ENCODE measurements at places on chromosomes 11 and 22.

DNA sequence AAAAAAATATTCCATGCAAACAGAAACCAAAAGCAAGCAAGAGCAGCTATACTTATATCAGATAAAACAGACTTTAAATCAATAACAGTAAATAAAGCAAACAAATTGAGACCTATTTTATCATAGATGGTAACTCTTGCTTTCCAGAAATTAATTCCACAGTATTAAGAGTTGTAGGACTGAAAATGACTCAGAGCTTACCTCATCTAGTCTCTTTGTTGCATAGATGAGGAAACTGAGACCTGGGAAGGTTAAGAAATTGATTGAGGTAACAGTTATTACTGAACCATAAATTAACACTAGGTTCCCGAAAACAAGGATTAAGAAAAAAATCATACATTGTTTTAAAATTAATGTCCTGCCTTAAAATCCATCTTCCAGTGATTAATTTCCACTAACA is 123.8 kb downstream of the PLEKHA7 start:
- DNase-seq, result no peak

DNA sequence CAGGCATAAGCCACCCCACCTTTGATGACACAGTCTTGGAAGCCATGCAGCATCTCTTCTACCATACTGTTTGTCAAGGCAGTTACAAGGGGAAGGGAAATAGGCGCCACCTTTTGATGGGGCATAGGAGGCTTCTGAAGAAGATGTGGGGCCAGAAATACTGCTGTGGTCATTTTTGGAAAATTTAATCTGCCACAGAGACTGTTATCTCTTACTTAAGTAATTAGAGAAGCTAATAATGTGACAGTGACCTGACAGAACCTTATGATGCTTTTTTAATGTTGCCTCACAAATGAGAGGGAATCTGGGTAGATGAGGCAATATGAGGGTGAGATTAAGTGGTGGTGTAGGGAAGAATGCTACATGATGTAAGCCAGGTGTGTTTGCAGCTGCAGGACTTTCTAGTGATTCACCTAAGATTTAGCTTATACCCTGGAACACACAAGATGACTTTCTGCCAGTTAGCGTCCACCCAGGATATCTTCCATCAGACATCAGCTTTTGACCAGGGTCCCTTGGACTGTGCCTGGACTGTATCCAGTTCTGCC is 34.3 kb upstream of the ADORA2A start:
- no peak for DNase-seq

GRCh38 chr11:124762624-124763155 is 600 bp upstream of the ESAM start:
- no peak for DNase-seq

- no peak for DNase-seq
Measured at GRCh38 chr11:48091426-48092102, 111.2 kb downstream of the PTPRJ start.

GRCh38 chr11:13205486-13205885 is 72.1 kb upstream of the BMAL1 start:
- no peak for DNase-seq

DNA sequence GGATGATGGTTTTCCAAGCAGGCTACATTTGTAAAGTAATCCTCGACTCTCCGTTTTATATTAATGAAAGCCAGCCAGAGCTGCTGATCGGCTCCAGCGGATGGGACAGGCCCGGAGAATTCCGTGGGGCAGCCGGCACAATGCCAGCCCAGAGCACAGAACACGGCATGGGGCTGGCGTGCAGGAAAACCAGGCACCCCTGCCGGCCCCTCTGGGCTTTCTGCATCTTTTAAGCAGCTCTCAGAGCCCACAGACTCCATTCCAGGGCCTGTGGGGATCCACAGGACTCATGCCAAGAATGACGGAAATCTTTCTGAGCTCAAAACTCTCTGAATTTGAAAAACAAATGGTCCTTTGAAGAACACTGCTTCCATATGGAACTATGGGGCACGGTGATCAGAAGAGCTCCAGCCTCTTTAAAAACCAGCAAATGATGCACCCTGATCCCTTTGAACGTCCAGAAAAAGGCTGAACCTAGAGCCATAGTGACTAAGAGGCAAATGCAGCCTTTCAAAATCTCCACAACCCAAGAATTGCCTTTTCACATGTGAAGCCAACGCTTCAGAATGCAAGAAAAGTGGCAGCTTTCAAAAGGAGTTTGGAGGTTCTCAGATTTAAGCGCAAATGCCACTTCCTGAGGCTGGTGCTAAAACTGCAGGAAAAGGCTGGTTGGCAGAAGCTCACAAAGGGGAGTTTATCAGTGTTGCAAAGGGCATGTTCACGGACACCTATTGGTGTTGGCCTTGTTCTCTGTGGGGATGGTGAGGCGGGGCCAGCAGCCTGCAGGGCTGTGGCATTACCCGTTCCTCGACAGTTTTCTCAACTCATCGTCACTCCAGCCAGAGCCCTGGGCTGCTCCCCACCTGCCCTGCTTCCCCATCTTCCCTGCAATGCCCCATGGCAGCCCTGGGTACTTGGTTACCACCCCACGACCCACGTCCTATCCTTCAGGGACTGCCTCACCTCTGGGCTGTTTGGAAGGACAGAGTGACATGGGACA is 212.5 kb downstream of the CTTN start:
- DNase-seq, result peak; percentile 87

DNA sequence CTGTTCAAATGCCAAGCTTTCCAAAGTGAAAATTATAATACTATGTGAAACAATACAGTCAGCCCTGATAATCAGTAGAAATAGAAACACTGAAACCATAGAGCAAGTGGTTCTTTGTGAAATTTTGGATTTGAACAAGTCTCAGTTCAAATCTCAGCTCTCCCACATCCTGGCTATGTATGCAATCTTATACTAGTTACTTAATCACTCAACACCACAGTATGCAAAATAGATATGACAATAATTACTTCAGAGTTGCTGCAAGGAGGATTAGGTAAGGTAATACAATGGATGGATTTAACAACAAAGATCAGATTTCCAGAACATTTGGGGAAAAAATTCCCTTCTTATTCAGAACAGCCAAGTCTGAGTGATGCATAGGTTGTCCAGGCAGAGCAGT is 851.8 kb upstream of the CCDC90B start:
- no peak for DNase-seq

- no peak for DNase-seq
Measured at GRCh38 chr22:38081941-38082828, 1.8 kb downstream of the SLC16A8 start.

- peak; percentile 5 for DNase-seq
Measured at GRCh38 chr11:120079750-120080610, 57.9 kb downstream of the TRIM29 start.

DNA sequence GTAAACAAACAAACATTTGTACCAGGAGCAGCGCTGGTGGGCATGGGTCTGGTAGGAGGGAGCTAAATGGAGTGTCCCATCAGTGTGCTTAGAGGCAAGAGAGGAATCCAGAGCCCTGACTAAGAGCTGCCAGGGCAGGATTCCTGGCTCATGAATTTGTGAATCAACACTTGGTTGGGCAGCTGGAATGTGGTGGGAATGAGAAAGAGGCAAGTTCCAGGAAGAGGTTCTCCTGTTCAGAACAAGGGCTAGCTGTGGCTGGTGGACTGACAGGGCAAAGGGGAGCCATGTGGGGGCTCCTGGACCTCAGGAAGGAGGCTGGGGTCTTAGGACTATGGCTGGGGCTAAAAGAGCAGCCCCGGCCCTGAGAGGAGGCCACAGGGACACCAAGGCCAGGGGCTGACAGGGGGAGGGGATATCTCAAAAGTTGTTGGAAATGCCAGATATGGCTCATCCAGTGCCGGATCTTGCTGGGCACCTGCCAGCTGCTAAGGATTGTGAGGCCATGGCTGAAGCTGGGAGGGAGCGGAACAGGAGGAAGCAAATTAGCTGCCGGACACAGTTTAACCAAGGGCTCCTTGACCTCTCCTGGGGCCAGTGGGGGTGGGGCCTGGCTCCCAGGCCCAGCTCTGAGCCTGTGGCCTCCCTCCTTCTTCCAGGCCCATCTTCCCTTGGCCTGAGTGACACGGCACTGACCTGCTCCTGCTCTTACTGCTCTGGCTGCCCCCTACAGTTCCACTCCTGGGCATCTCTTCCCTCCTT is 14.6 kb upstream of the P2RY6 start:
- peak; percentile 96 for DNase-seq

- no peak for DNase-seq
Measured at GRCh38 chr11:77266766-77267165, 34.7 kb downstream of the GDPD4 start.

- DNase-seq, result no peak
Measured at GRCh38 chr11:93608364-93608763, 53.1 kb upstream of the CEP295 start.

DNA sequence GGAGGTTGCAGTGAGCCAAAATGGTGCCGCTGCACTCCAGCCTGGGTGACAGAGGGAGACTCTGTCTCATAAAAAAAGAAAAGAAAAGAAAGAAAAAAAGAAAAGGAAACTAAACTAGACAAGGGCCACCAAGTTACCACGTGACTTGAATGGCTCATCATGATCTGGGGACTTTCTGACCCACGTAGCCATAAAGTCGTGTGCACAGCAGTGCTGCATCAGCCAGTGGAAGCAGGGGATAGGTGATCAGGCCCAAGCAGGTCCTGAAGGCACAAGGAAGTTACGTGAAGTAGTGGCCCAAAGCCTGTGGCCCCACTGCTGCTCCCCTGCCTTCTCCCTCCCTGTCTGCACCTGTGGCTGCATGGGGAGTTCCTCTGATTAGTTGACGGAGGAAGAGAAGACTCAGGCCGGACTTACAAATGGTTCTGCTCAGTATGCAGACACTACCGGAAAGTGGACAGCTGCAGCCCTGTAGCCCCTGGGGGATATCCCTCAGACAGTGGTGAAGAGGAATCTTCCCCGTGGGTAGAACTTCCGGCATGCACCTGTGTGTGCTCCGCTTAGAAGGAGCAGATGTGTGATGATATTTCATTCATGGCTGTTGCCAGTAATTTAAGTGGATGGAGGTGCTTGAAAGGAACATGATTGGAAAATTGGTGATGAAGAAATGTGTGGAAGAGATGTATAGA is 18.2 kb upstream of the CD81 start:
- no peak for DNase-seq

GRCh38 chr11:126607374-126607773 is 251.9 kb downstream of the ST3GAL4 start:
- peak; percentile 76 for DNase-seq
